CD4-positive, alpha-beta T cell (primary cell): ENCODE measurements at places on chromosomes 3 and 15. TPM values are rescaled to one million over a fixed set of nuclear protein-coding genes. Genes with fewer than 3 reads are reported as not detected.
A peak's percentile ranks its signal among the peaks of the same experiment; 100 is the strongest.

DNA sequence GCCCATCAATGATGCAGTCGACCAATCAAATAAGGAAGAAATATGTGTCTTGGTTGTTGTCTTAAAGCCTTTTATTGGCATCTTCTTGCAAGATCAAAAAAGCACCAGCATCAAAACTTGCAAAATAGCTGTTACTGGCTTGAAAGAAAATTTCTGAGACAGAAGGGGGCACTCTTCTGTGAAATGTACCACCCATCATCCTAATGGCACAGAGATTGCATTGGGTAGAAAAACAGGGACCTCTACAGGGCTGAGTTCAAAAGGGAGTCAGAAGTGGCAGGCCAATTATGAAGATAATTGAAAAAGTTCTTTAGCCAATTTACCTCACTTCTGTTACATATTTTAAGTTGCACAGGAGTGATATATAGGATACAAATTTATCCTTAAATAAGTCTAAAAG, 122.3 kb upstream of the GPR149 start:
- no peaks in the 10 kb centered on the region for H3K27me3 ChIP-seq
- H3K4me3 ChIP-seq: no peak overlapping the region
- DNase-seq: no peak
- H3K36me3 ChIP-seq: no peaks in the 10 kb centered on the region
- H3K4me1 ChIP-seq: no peaks in the 10 kb centered on the region

Gene PSTPIP1
- 79.4 TPM for total RNA-seq

- no peak for DNase-seq
- H3K27ac ChIP-seq: no peak overlapping the region
- no peaks in the 10 kb centered on the region for H3K36me3 ChIP-seq
- no peak overlapping the region for H3K4me3 ChIP-seq
Observed at GRCh38 chr3:190371152-190371551, 16.8 kb upstream of the CLDN16 start.

Gene SLC38A3
- total RNA-seq: 1.1 TPM

Gene EPHA3
- not detected for total RNA-seq

DNA sequence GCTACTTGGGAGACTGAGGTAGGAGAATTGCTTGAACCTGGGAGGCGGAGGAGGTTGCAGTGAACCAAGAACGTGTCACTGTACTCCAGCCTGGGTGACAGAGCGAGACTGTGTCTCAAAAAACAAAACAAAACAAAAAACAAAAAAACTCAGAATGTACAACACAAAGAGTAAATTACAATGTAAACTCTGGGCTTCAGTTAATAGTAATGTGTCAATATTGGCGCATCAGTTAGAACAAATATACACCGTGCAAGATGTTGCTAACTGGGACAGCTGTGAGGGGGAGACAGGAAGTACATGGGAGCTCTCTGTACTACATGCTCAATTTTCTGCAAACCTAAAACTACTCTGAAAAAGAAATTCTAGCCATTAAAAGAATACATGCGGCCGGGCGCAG, 23.5 kb upstream of the TRPM1 start:
- no peaks in the 10 kb centered on the region for H3K27me3 ChIP-seq
- DNase-seq: no peak
- H3K4me3 ChIP-seq: no peak overlapping the region
- H3K4me1 ChIP-seq: peaks cover 5% of the 10 kb centered on the region
- H3K36me3 ChIP-seq: no peaks in the 10 kb centered on the region
- H3K27ac ChIP-seq: no peak overlapping the region

- H3K4me1 ChIP-seq: no peaks in the 10 kb centered on the region
- no peaks in the 10 kb centered on the region for H3K27me3 ChIP-seq
- H3K27ac ChIP-seq: no peak overlapping the region
- DNase-seq: no peak
Observed at GRCh38 chr15:100254691-100255090, 87.1 kb downstream of the ADAMTS17 start.

- H3K27me3 ChIP-seq: peaks cover 14% of the 10 kb centered on the region
- DNase-seq: no peak
- peaks cover 10% of the 10 kb centered on the region for H3K4me1 ChIP-seq
- no peak overlapping the region for H3K27ac ChIP-seq
- H3K36me3 ChIP-seq: no peaks in the 10 kb centered on the region
- no peak overlapping the region for H3K4me3 ChIP-seq
Observed at GRCh38 chr3:195763076-195763830, 42.5 kb downstream of the MUC20 start.

GRCh38 chr3:11641316-11641682, 2.4 kb downstream of the VGLL4 start:
- no peak for DNase-seq
- no peaks in the 10 kb centered on the region for H3K27me3 ChIP-seq
- peaks cover 29% of the 10 kb centered on the region for H3K4me1 ChIP-seq
- H3K27ac ChIP-seq: peak overlapping the region; percentile 89
- no peaks in the 10 kb centered on the region for H3K36me3 ChIP-seq

Gene IVD
- total RNA-seq: 31.9 TPM
